ENCODE measurements at places on chromosomes 1 and 21.

- peak; percentile 76 for DNase-seq
These were observed 14.4 kb downstream of the SHISA4 start for GRCh38 chr1:201903135-201903534.

DNA sequence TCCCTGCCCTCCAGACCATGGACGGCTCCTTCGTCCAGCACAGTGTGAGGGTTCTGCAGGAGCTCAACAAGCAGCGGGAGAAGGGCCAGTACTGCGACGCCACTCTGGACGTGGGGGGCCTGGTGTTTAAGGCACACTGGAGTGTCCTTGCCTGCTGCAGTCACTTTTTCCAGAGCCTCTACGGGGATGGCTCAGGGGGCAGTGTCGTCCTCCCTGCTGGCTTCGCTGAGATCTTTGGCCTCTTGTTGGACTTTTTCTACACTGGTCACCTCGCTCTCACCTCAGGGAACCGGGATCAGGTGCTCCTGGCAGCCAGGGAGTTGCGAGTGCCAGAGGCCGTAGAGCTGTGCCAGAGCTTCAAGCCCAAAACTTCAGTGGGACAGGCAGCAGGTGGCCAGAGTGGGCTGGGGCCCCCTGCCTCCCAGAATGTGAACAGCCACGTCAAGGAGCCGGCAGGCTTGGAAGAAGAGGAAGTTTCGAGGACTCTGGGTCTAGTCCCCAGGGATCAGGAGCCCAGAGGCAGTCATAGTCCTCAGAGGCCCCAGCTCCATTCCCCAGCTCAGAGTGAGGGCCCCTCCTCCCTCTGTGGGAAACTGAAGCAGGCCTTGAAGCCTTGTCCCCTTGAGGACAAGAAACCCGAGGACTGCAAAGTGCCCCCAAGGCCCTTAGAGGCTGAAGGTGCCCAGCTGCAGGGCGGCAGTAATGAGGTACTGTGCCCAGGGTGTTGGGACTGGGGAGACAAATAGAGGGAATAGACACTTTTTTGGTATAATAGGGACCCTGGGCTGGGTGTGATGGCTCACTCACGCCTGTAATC is 1.0 kb downstream of the ZBTB48 start:
- no peak for DNase-seq

- DNase-seq = no peak
These were observed 3.1 kb upstream of the NCF2 start for GRCh38 chr1:183593356-183593755.

GRCh38 chr1:189678779-189679178 is 798.9 kb downstream of the BRINP3 start:
- no peak for DNase-seq

DNA sequence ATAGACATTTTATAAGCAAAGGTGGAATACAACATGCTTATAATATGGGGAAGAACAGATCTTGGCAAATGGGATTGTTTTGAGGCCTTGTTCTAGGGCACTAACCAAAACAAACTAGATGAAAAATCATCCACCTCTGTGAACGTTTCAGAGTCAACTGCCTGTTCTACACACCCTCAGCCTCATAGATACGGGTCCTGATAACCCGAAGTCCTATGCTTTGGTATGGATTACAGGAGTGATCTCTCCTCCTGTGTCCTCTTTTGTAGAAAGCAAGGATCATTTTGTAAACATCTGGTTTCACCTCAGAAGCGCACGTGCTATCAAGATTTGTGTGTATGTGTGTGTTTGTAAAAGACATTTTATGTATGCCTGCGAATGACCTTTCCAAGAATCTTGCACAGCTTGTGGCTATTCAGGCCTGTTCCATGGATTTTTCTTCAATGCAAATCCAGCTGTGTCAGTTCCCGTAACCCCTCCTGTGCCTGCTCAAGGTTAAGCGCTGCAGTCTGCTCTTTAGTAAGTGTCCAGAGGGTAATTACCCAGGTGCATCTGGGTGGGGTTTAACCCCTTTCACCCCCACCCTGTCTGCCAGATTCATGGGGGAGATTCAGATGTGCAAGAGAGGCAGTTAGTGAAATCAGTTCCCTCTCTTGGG is 132.4 kb downstream of the ROR1 start:
- DNase-seq = no peak

- no peak for DNase-seq
These were observed 1.0 kb downstream of the MRAP start for GRCh38 chr21:32299695-32300094.

DNA sequence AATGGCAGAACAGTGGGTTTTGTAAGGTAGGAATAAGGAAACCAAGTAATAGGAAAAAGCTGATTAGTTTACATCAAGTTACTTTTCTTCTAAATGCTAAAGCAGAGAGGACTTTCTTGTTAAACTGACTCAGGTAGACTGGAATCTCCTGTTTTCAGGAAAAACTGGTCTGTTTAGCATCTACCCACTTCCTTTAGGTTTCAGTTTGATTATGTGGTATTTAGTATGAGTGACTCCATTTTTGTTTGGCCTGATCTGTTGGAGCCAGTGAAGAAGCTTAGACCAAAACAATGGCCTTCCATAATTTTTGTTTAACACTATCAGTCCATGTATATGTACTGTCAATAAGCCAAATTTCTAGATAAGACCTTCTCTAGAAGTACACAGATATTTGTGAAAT is 88.4 kb downstream of the EPB41 start:
- DNase-seq = no peak

DNA sequence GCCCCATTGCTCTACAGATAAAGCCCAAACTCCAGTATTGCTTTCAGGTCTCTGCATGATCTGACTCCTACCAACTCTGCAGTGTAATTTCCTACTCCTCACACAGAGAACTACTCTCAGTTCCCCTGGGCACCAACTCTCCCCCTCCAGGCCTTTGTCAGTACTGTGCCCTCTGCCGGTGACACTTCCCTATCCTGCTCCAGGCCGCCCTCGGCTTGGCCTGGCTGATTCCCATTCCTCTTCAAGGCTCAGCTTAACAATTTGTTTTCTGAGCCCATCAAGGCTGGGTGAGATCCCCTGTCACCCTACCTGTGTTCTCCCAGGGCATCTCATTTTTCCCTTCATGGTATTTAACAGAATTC is 2.6 kb downstream of the SLAMF8 start:
- no peak for DNase-seq

- no peak for DNase-seq
These were observed 56.8 kb upstream of the IRF2BP2 start for GRCh38 chr1:234666761-234667160.

DNA sequence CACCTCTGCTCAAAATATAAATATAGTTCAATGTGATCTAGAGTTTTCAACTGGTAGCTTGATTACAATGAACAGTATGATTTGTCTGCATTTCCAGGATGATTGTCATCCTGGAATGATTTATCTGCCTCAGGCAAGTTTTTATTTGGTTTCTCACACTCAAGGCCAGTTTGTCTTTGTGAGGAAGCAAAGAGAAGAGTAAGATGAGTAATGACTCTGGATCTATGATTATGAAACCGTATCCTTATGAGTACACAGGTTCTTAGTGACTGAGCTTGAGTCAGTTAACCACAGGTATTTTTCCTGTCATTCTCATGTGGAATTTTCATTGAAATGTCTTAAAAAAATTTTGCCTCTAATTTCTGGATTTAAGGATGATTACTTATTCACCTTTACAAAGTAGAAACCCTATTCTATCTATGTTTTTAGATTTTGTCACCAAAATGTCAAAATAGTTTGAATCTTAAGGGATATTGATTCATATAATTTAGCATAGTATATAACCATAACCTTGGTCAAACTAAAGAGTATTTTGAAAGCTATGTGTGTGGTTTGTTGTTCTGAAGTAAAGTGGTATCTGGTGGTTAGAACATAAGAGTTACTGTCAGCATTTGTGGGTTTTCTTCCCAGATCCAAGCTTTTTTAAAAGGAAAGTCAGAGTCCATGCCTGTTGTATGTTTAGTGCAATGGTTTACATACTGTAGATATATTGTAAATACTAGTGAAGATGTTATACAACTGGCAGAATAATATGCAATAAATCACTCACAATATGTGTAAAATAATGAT is 145.0 kb downstream of the RASAL2 start:
- DNase-seq = peak; percentile 99

- no peak for DNase-seq
These were observed 77.8 kb downstream of the ITPKB start for GRCh38 chr1:226661271-226661670.

DNA sequence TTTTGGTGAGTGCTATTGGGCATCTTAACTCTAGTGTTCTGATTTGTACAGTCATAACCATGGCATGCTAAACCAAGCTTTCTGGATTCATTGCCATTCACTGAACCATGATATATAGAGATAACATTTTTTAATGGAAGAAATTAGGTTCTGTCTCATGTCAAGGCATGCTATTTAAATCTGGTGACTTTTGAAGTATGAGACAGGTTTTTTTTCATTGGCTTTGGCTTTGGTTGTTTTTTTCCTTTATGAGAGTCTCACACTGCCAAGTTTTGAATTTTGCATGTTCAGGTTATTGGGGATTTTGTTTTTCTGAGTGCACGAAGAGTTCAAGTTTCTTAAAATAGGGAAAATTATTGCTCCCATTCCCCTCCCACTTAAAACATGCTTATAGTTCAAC is 141.3 kb upstream of the ADAMTS5 start:
- peak; percentile 20 for DNase-seq

- peak; percentile 98 for DNase-seq
These were observed 145.6 kb downstream of the ZZZ3 start for GRCh38 chr1:77536813-77537212.

All from AG10803 (cell line).